Iris pigment epithelial cell (primary cell): ENCODE measurements at places on chromosomes 16 and 17.

DNA sequence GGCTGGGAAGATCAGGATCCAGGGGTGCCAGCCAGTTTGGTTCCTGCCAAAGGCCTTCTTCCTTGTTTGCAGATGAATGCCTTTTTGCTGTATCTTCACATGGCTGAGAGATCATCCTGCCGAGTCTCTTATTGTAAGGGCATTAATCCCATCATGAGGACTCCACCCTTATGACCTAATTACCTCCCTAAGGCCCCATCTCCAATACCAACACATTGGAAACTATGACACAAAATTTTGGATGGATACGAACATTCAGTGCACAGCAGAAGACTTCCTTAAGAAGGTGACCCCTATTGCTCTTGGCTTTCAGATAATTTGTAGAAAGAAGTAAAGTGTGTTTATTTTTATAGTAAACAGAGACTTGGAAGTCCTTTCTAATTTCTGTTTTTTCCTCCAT is 1164.7 kb upstream of the CDH8 start:
- DNase-seq, result no peak

DNA sequence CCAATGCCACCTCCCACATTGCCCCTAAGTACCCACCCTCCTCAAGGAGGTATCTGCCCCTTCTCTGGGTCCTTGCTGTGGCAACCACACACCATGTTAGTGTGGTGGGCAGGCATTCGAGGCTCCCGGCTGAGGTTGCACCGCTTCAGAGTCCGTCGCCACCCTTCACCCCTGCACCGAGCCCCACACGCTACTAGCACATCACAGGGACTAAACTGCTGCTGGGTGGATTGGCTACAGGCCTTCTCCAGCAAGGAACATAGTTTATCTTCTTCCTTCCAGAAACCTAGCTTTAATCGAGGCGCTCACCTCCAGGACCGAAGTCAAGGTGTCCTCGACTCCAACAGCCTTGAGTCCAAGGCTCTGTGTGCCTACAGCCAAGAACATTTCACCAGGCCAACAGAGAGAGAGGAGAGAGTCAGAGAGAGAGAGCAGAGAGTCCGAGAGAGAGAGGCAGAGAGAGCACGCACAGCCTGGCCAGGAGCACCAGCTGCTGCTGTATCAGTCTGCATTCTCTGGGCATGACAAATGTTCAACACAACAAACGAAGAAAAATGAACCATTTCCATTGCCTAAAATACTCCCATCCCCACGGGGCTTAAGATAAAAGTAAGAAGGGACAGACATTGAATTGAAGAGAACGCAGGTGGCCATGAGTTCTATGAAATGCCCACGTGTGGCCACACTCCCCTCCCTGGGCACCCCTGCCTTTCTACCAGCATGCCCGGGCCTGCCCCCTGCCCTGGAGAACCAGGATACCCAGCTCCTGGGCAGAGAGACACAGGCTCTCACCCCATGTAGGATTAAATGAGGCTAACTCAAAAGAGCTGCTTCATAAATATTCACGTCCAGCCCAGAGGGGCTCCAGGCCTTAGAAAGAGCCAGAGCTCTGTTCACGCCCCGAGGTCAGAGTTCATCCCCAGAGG is 94.9 kb downstream of the RBFOX3 start:
- DNase-seq, result no peak

- DNase-seq, result no peak
These were observed 655 bp upstream of the MTHFSD start for GRCh38 chr16:86555704-86556075.

DNA sequence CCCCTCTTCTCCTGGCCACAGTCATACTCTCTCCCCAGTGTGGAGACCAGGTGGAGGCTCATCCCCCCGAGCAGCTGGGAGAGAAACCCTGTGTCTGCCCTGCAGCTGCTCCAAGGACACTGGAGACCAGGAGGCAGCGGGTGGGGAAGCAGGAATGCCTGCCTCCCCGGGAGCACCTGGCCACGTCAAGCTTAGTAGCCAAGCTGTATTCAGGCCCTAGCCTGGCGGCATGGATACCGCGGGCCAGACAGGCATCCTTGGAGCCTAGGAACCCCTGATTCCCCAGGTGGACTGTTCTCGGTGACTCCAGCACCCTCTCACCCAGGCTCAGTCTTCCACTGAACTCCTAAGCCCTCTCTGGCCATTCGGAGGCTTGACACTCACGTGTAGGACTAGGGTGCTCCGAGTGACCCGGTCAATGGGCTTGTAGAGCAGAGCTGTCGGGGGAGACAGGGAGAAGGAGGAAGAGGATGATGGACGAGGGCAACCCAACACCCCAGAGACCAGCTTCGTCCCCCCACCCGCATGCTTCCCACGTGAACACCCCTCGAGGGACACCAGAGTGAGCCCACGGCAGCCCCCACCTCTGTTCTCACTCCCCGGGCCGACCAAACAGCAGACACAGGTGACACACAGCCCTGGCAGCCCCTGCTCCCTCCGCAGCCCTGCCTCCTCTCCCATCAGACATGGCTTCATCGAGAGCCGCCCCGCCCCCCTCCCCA is 76.5 kb downstream of the TIMM22 start:
- DNase-seq, result no peak

DNA sequence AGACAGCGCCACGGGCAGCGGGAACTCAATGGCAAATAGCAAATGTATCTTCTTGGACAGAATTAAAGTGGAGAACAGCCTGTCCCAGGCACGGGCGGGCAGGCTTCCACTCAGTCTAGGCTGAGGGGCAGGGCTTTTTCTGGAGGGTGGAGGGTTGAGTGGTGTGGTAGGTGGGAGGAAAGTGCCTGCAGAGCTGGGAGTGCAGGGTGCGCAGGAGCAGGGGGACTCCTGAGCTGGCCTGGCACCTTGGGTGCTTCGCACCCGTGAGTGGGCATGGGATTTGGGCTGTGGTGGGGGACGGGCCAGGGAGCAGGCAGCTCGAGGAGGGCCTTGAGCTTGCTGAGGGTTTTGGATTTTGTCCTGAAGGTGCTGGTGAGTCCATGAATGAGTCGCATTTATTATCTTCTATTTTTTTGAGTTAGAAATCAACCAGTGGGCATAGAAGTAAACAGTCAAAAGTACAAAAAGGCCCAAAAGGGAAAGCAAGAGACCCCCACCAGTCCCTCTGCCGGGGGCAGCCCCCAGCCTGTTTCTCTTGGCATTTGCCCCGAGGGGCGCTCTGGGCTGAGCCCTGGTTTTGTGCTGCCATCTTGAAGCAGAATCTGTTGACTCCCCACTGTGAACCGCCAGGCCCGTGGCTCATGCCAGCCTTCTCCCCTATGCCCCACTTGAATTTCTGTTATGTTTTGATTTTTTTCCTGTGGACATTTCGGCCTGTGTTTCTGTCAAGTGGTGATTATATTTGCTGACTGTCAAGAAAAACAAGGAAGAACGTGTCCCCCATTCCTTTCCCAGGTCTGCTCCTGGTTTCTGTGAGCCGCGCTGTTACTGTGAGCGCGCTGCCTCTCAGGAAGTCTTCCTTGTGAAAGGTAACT is 8.2 kb downstream of the ADORA2B start:
- DNase-seq, result no peak

DNA sequence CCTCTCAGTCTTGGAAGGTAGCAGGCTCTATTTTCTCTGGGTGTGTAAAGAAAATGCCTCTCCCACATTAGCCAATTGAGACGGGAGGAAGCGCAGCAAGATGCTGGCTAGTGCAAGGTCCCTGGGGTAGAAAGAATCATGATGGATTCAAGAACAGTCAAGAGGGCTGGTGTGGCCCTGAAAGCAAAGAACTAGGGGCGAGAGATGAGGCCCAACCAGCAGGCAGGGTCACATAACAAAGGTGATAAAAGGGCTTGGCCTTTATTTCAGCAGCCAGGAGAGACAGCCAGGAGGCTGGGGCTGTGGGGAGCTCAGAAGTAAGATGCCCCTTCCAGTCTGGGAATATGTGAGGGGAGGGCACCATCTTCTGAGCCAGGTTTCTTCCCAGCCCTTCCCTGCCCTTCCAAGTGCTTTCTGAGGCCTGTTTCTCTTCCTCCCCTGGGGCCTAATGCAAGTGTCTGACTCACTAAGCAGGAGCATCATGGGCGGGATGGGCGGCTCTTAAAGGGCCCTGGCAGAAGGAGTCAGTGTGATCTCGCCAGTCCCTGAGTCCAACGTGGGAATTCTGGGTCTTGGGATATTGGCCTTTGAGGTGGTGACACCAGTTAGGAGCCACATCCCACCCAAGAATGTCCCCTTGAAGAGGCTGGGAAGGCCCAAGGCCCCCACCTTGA is 3.9 kb upstream of the NLRC5 start:
- peak; percentile 88 for DNase-seq

DNA sequence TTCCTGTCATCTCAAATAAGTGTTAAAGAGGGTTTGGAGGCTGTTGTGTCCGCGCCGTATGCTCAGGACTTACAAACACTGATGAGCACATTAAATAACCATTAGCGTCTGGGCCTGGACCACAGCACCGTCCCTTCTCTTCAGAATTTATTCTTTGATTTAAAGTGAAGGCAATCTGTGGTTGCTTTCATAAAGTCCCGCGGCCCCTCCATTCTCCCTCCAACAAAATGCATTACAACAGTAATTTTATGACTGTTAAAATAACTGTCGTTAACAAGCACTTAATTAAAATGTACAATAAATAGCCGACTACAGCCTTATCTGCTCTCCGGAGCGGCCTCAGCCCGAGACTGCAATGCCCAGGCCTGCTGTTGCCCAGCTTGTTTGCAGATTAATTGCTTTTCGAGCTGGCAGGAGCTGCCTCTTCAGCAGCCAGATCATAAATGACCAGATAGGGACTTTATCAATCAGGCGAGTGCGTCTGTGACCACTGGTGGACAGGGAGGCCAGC is 30.6 kb upstream of the IRX3 start:
- no peak for DNase-seq

DNA sequence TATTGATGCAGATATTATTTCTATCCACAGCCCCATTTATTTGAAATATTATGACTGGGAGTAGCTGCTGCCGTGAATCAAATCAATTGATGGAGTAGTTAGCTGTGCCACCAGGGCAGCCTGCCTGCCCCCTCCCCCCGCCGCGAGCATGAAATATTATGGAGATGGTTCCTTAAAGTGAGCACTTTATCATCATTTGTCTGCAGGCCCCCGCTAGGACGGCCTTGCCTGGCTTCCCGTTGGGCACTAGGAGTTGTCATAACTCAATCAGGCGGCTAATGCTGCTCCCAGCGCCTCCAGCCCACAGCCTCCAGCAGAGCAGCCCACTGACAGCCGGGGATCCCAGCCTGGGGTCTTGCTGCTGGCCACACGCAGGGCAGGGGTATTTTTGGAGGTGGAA is 173.9 kb downstream of the SALL1 start:
- no peak for DNase-seq

- DNase-seq, result no peak
These were observed 8.1 kb downstream of the CIBAR2 start for GRCh38 chr16:85104147-85104546.

DNA sequence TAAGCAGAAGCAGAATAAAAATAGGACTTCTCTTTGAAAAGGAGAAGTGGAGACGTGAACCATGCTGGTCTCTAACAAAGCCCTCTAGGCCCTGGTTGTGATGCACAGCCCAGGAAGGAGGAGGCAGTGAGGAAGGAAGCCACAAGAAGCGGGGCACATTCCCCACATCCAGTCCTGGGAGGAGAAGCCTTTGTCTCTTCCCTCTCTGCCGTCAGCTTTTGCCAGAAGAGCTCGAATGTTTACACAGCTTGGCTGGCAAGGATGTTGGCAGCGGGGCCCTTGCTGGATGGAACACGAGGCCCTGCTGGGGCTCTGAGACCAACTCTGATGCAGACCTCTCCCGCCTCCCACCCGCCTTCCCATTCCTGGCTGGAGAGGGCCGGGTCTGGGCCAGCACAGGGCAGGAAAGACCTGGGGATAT is 91.3 kb downstream of the MAF start:
- no peak for DNase-seq

DNA sequence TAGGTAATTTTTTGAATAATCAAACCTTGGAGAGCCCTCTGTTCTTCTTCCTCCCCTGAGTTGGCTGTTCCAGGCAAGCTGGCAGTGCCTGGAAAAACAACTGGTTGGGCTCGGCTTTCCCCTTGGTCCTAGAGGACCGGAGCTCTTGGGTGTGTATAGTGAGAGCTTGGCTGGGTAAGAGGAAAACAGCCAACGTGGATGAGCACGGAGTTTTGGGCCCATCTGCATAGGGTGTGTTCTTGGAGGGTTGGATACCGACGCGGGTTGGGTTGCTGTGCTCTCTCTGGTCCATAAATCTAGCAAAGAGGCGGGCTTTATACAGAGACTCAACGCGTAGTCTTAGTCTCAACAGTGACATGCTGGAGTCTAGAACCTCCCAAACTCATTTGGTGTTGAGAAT is 23.2 kb downstream of the ITGB3 start:
- DNase-seq, result peak; percentile 63
